D721Med (cell line): ENCODE measurements at places on chromosomes 4 and X.

DNA sequence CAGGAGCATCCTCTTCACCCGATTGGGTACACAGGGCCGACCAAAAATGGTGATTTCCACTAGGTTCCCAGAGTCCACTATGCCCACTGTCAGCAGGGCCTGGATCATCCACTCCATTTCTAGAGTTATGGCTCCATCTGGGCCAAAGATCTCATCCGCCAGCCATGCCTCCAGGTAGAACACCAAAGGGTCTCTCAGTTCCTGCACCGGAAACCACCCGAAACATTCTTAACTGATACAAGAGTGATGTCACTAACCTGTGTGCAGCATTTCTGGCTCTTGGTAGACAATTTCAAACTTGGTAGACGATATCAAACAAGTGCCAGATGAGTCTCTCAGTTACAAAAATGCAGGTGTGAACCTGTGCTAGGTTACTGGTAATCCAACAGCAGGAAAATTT, 306.1 kb downstream of the BCOR start:
- DNase-seq, result no peak

GRCh38 chrX:40462795-40463194, 118.0 kb upstream of the ATP6AP2 start:
- DNase-seq, result no peak

GRCh38 chr4:97953171-97953941, 189.9 kb downstream of the STPG2 start:
- DNase-seq, result no peak

DNA sequence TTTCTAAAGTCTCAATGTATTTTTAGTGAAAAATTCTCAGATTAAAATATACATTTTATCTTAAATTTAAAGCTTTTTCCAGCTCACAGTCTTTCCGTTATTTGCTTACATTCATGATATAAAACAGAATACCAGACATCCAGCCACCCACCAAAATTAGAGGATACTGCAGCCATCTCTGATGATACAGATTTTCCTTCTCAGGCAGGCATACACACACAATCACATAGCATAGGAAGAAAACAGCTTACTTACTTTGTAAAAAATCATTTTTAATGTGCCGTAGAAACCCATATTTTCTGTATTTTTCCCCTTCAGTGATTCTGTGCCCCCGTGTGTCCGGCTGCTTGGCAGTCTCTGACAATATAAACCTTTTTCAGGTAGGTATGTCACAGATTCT, 183.7 kb downstream of the FBXW7 start:
- no peak for DNase-seq

DNA sequence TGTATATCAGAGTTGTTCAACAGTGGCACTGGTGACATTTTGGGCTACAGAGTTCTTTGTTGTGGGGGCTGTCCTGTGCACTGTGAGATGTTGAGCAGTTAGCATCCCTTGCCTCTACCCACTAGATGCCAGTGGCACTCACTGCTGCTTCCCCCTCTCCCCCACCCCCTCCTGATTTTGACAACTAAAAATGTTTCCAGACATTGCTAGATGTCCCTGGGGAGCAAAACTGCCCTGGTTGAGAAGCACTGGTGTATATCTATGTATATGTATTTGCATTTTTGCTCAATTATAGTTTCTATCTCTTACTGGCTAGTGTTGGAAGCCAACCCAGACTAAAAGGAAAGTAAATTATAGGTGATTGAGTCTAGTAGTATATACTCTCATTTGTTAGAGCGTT, 2.4 kb downstream of the TMEM131L start:
- no peak for DNase-seq
